ENCODE measurements at places on chromosomes 5 and 9. TPM values are rescaled to one million over a fixed set of nuclear protein-coding genes. Genes with fewer than 3 reads are reported as not detected.

The ABCA1 gene
- 23.6 TPM for total RNA-seq

The DIPK1B gene
- 18.2 TPM for total RNA-seq

The LRRC19 gene
- total RNA-seq = under 0.01 TPM

The C9orf152 gene
- not detected for total RNA-seq

The TSLP gene
- total RNA-seq = under 0.01 TPM

The DDX4 gene
- under 0.01 TPM for total RNA-seq

The AIF1L gene
- total RNA-seq = 14.0 TPM

Data from temporal lobe (tissue), 4 donors.